ENCODE measurements at places on chromosomes 2 and 18.
A peak's percentile ranks its signal among the peaks of the same experiment; 100 is the strongest.

GRCh38 chr2:62443886-62444285, 62.1 kb downstream of the TMEM17 start:
- no peak for DNase-seq

DNA sequence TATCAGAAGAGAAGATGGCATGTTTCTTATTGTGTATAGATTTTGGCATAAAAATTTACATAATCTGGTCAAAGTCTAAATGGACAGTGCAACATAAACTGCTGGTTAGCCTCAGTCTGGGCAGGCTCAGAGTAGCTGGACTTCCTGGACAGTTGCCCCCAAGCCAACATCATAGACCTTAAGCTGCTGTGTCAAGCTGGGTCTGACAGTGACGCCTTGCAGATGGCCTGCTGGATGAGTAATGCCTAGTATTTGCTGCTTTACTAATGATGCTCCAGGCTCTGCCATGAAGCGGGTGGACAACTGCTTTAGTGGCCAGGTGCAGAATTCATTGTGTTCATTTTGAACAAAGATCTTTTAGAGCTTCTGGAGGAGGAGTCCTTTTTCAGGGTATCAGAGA, 603.7 kb upstream of the ZEB2 start:
- DNase-seq = no peak

DNA sequence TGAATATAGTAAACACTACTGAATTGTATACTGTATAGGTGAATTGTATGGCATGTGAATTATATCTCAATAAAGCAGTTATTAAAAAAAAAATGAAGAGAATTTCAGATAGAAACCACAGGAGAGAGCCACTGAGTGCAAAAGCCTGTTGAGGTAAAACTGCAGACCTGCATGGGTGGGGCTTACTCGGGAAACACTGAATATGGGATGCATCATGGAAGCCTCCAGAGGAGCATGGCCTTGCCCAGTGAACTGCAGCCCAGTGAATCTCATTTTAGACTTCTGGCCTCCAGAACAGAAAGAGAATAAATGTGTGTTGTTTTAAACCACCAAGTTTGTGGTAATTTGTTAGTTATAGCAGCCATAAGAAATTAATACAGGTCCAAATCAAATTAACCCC, 15.7 kb downstream of the GPATCH11 start:
- DNase-seq = no peak

DNA sequence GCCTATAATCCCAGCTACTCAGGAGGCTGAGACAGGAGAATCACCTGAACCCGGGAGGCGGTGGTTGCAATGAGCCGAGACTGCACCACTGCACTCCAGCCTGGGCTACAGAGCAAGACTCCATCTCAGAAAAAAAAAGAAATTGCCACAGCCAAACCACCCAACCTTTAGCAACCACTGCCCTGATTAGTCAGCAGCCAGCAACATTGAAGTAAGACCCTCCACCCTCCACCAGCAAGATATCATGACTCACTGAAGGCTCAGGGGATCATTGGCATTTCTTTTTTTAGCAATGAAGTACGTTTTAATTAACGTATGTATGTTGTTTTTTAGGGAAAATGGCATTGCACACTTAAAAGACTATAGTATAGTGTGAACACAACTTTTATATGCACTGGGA, 349.1 kb upstream of the ACVR2A start:
- DNase-seq = no peak

GRCh38 chr2:12980817-12981216, 264.1 kb downstream of the TRIB2 start:
- no peak for DNase-seq

DNA sequence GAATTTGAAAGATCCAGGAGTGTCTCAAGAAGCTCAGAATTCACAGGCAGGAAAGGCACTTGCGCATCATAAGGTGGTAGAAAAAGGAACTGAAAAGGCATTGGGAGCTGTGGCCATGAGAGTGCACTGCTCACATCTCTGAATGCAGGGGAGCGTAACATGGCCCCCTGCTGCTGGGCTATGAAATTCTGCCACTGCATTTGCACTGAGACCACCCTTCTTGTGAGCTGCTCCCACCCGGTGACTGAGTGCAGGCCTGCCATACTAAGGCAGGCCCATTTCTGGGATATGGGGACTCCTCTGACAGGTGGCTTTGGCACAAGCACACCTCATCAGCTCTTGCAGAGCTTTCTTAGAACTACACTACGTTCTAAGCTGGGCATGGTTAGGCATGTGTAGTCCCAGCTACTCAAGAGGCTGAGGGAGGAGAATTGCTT, 25.3 kb upstream of the STARD7 start:
- DNase-seq = no peak

- DNase-seq = no peak
Observed at GRCh38 chr2:236819275-236820002, 249.8 kb downstream of the ACKR3 start.

DNA sequence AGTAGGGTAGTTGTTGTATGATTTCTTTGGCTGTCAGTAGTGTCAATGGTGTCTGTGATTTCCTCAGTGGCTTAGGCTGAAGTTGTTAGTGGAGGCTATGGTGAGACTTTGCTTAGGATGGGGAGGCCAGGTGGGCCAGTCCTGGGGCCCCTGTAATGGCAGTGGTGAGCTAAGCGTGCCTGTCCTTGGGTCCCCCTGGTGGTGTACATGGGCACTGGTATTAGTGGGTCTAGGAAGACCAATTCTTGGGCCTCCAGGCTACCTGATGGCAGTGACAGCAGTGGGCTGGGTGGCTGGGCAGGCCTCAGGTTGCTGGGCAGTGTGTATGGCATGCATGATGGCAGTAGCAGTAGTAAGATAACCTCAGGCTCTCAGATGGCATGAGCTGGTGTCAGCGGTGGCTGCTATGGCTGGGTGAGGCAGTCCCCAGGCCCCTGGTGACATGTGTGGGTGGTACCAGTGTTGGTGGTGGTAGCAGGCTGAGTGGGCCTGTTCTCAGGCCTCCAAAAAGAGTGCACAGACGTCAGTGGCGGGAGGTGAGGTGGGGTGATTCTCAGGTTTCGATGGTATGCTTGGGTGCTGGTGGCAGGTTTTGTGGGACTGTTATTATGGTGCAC, 103.2 kb downstream of the KLHL14 start:
- no peak for DNase-seq

DNA sequence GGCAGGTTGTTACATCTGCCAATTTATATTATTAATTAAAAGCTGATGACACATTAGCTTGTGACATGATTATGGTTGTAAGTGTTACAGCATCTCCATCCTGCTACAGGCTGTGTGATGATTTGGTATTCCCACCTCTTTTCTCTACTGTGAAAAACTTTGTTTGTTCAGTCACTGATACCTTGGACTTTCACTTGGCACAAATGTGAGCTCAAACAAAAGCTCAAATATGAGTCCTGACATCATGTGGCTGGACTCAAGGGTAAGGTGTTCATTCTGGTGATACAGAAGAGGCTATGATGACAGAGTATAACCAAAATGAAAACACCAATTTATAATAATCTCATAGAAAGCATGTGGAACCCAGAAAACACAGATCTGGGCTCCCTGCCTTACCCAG, 11.4 kb upstream of the IL36A start:
- no peak for DNase-seq

DNA sequence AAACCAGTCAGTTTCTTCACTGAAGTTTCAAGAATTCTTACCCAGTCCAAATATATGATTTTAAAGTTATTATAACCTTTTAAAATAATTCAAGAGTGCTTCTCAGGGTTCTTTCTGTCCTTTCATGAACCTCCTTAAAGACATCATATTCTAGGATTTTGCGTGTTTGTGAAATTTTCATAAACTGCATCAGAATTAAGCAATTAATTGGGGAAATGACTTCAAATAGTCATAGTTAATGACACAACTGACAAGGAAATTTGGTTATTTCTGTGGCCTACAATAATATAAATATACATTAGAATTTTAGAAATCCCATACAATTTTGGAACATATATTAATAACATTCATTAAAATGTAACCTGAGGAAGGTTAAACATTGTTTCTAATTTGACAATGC, 10.5 kb downstream of the CYP27A1 start:
- no peak for DNase-seq

GRCh38 chr2:62292190-62292589, 96.3 kb downstream of the B3GNT2 start:
- DNase-seq = peak; percentile 64

GRCh38 chr2:176158855-176159662, 2.0 kb downstream of the HOXD3 start:
- no peak for DNase-seq

DNA sequence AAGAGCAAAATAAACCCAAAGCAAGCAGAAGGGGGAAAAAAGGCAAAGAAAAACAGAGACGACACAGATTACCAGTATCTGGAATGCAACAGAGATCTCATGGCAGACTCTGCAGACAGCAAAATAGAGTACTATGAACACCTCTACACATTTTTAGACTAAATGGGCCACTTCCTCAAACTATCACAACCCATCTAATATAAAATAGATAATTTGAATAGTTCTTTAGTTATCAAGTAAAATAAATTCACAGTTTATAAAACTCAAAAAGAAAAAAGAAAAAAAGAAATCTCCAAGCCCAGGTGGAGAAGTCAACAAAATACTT, 16.6 kb downstream of the SESTD1 start:
- no peak for DNase-seq

DNA sequence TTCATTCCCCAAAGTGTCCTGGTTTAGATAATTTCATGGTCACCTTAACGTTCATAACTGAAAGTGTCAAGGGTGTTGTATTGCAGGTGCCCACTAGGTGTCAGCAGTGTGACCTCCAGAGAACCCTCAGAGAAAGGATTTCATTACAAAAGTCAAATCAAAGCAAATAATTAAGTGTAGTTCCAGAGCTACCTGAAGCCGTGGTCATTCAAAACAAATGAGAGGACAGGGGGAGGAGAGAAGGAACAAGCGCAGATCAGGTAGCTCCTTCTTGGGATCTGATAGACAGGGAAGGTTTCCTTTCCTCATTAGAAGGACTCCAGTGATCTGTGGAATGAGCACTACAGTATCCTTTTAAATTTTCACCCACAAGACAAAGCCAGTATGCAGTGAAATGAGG, at the start of gene SLC9A4:
TSS of gene SLC9A4 (plus strand) at position 207 of the 400 bp plus-strand sequence. CDS start 534 bp downstream, outside the sequence.
- DNase-seq = no peak
